ENCODE measurements at places on chromosomes 13 and 19. TPM values are rescaled to one million over a fixed set of nuclear protein-coding genes. Genes with fewer than 3 reads are reported as not detected.

- DNase-seq: no peak
These were observed 1.5 kb upstream of the DAND5 start for GRCh38 chr19:12967907-12968306.

DNA sequence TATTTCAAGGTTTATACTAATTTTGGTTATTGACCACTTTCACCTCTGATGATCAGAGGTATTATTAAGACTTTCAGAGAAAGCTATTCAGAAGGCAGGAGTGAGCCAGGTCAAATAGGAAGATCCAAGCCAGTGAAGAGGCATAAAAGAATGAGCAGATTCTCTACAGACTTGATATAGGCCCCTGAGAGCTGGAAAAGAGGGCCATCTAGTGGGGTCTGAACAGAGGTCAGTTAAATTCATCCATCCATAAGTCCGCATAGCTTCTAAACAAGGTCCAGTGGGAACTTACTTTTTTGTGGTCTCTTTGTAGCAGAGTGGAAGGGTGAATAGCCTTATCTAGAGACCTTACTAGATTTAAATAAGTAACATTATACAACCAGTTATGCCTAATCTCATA lies 126.6 kb upstream of the UFM1 start:
- no peak for DNase-seq

ATXN8OS gene
- total RNA-seq: not detected

DNA sequence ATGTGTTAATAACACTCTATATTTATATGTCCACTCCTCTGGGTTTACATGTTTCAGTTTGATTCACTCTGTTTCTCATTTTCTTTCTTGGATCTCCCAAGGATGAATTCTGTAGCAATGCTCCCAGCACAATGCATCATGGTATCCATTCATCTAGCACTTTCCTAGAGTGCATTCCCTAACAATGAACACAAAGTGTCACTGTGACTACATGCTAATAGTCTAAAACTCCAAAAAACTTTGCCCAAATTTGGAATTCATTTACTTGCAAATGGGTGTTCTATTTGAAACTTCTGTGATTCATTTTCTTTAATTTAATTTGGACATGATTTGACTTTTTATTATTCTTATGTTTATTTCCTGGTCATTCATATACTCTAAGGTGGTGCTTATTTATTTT lies 286.3 kb downstream of the POU4F1 start:
- no peak for DNase-seq

GRCh38 chr13:75764926-75765310 lies 128.8 kb downstream of the LMO7 start:
- DNase-seq: no peak

SPRY2 gene
- 55.4 TPM for total RNA-seq

- no peak for DNase-seq
These were observed 228.2 kb downstream of the LHFPL6 start for GRCh38 chr13:39374741-39375189.

GRCh38 chr13:37364007-37364406 lies 234.6 kb downstream of the POSTN start:
- no peak for DNase-seq

DNA sequence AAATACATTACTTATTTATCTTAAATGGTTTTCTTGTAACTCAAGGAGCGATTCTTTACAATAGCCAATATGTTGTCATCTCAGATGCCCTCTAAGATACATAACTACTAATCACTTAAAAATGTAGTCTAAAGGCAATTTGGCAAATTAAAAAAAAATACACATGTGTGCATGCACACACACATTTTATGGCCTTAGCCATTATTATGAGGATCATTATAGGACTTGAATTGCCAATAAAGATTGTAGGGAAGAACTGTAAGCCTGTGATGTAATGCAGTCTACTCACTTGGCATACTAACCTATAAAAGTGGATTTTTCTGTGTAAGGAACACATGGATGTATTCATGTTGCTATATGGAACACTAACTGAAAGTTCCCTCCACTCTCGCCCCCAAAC lies 274.3 kb downstream of the SHISA2 start:
- DNase-seq: no peak

GRCh38 chr19:1411255-1412191 lies 4.1 kb downstream of the DAZAP1 start:
- no peak for DNase-seq

SIGLECL1 gene
- total RNA-seq: not detected

DNA sequence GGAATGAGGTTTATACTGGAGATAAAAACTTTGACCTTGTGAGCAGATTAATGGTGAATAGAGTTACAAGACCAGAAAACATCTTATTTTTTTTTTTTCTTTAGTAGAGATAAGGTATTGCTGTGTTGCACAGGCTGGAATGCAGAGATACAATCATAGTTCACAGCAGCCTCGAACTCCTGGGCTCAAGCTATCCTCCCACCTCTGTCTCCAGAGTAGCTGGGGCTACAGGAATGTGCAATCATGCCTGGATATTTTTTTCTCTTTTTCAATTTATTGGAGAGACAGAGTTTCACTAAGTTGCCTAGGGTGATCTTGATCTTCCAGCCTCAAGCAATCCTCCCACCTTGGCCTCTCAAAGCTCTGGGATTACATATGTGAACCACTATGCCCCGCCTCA lies 2139.1 kb downstream of the PCDH9 start:
- DNase-seq: no peak

DNA sequence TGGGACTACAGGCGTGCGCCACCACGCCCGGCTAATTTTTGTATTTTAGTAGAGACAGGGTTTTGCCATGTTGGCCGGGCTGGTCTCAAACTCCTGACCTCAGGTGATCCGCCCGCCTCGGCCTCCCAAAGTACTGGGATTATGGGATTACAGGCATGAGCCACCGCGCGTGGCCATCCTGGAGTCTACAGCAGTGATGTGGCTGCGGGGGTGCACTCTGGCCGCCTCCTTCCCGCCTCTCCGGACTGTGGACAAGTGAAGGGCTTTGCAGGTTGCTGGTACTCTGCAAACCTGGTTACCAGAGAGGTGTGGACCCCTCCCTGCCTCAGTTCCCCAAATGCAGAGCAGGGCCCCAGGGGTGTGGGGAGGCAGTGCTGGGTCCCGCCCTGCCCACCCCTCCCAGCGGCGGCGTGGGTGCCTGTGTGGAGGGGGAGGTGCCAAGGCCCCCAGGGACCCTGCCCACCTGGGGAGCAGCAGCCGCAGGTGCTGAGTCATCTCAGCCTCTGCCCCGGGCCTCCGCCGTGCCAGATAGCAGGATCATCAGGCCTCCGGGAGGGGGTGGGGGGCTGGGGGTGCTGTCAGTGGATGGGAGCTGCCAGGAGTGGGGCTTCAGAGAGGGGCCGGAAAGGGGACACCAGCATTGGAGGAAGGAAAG lies 23.1 kb downstream of the ARID3A start:
- DNase-seq: no peak

GRCh38 chr19:33501693-33502356 lies 19.8 kb downstream of the PEPD start:
- DNase-seq: no peak

Data from H9 (cell line).